ENCODE measurements at places on chromosomes 6 and 20.

DNA sequence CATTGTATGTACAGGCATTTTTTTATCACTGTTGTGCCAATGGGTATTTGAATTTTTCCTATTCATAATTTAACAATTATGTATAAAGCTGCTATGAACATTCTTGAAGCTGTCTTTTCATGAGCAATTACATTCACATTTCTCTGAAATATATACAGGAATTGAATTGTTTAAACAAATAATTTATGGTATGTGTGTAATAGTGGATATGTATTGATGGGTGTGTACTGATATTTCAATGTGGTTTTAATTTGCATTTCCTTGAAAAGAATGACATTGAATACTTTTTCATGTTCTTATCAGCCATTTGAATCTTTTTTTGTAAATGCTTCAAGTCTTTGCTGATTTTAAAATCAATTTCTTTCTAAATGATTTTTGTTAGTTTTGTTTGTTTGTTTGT lies 629.4 kb upstream of the FLRT3 start:
- no peak for DNase-seq

- DNase-seq = no peak
Measured at GRCh38 chr6:15423286-15423993, 177.6 kb downstream of the JARID2 start.

GRCh38 chr6:116866281-116866871 lies 10.7 kb upstream of the RFX6 start:
- peak; percentile 11 for DNase-seq

DNA sequence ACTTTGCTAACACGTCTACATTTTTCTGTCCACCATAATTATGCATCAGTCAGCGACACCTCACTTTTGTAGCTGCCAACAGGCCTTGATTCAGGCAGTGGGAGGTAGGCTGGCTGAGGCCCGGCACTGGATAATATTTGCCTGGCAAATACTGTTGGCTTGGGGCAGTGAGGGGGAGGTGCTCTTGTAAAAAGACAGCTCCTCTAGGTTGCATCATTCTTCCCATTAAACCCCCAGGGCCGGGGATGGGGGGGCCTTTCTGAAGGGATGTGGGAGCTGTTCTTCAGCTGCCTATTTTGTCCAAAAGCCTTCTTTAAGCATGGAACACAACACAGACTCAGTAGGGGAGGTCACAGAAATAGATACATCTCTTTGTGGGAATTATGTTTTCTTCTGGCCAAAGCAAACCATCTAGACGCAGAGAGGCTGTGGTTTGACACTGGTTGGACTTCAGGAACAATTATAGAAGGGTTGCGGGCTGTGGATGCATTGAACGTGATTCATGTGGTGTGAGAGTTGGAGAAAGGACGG lies 338.3 kb upstream of the NT5E start:
- DNase-seq = no peak

- peak; percentile 58 for DNase-seq
Measured at GRCh38 chr6:116971959-116972358, 94.9 kb downstream of the RFX6 start.

DNA sequence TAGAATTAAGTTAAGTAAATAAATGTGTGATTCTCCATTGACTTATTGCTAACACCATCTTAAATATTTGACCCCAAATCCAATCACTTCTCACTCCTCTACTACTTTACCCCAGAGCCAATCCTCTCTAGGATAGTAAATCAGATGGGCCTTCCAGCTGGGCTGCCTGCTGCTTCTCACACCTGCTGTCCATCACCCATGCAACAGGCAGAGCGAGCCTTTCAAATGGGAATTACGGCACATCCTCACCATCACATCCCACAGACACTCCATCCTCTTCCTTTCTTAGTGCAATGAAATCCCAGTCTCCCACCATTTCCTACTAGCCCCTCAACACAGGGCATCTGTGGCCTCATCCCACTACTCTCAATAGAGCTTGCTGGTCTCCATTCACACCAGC lies 34.0 kb downstream of the HLA-F start:
- no peak for DNase-seq

DNA sequence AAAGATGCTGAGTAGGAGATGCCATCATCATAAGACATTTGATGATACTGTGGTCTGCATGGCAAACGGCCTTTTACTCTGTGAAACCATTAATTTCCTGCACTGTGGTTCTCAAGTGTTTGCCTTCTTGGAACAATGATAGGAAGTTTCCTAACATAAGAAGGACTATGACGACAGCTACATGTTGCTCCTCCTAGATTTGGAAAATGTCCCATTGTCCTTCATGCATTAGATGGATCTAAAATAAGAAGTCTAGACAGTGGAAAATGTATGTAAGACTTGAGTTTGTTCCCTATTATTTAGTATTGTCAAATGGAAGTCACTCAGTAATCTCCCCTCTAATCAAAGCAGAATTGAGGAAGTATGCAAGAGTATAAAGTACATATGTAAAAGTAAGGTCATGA lies 98.5 kb upstream of the TMEM170B start:
- no peak for DNase-seq

- DNase-seq = no peak
Measured at GRCh38 chr20:22905658-22906057, 129.5 kb upstream of the SSTR4 start.

- peak; percentile 65 for DNase-seq
Measured at GRCh38 chr6:161922631-161923119, 648.8 kb upstream of the AGPAT4 start.

GRCh38 chr6:73325656-73326055 lies 28.4 kb downstream of the DPPA5 start:
- no peak for DNase-seq

GRCh38 chr6:12698298-12698697 lies 18.3 kb upstream of the PHACTR1 start:
- DNase-seq = no peak

- DNase-seq = no peak
Measured at GRCh38 chr6:834190-834589, 141.3 kb upstream of the EXOC2 start.

- DNase-seq = peak; percentile 89
Measured at GRCh38 chr6:151325075-151326050, 66.0 kb downstream of the ZBTB2 start.

DNA sequence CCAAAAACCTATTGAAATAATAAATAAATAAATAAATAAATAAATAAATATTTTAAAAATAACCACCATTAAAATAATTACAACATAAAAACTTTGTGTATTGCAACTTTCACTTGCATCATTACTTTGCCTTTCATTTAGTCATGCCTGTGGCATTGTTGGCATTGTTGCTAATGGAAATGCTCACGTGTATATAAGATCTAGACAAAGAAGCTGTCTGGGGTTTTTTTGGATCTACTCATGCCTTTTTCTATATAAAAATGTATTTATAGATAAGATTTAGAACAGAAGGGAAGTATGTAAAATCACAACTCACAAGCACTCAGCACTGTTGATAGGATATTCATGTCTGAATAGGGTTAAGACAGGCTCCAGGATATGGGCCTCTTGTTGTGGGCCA lies 27.9 kb downstream of the GFRA4 start:
- DNase-seq = no peak

DNA sequence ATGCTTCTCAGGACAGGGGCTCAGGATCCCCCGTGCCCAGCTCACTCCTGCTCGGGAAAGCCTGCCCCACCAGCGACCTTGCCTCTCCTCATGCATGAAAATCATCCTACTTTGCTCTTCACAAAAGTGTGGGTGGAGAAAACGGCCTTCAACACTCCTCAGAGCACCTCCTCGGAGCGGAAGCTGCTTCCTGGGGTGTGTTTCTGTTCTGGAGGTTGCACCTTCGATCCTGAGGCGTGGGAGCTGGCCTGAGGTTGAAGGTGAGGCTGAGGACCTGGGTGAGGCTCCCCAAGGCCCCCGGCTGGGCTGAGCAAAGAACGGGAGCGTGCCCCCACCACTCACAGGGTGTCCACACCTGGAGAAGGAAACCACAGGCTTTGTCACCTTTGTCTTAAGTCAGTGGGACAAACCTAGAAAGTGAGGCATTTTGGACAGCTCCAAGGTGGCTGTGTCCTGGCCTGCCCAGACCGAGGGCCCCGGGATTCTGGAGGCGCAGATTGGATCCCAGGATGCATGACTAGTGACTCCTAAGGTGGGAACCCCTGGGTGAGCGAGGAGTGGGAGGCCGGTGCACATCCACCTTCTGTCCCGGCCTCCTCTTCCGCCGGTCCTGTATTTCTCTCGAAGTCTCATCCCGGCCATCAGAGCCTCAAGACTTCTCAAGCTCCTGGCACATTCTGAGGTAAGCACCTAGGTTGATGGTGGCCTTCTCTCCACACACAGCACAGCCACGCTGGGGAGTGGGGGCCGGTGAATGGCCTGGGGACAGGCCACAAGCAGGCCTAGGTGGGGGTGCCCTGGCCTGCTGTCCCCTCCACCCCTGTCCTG lies 104.7 kb downstream of the TMEM242 start:
- DNase-seq = no peak

GRCh38 chr6:98146656-98147055 lies 687.7 kb upstream of the POU3F2 start:
- DNase-seq = no peak

DNA sequence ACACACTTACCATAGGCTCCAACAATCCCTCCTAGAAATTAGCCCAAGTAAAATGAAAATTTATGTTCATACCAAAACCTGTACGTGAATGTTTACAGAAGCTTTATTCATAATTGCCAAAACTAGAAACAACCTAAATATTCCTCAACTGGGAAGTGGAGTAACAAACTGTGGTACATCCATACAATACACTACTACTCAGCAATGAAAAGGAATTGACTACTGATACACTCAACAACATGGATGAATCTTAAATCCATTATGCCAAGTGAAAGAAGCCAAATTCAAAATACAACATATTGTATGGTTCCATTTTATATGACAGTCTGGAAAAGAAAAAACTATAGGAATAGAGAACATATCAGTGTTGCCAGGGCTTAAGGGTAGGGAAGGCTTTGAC lies 19.7 kb upstream of the MMP24 start:
- no peak for DNase-seq

GRCh38 chr6:35363293-35363750 lies 21.0 kb downstream of the PPARD start:
- no peak for DNase-seq

DNA sequence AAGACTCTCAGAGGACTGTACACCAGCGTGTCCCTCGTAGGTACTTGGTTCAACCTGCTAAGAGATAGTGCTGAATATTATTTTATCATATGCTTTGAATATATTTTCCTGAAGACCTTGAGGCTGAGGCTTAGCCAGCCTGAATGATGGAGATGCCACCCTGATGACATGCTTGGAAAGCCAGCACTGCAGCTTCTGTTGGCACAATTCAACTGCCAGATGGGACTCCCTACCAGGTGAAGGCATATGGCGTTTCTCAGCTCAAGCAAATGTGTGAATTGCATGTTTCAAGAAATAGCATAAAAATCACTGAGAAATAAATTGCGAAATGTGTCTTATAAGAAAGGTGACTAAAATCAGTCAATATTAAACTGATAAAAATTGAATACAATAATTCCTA lies 228.1 kb upstream of the CST7 start:
- no peak for DNase-seq

GRCh38 chr6:38375341-38375740 lies 264.4 kb downstream of the BTBD9 start:
- DNase-seq = no peak

GRCh38 chr6:29946223-29947076 lies 4.1 kb downstream of the HLA-A start:
- DNase-seq = no peak

GRCh38 chr6:43992126-43992663 lies 135.1 kb downstream of the MRPL14 start:
- no peak for DNase-seq

DNA sequence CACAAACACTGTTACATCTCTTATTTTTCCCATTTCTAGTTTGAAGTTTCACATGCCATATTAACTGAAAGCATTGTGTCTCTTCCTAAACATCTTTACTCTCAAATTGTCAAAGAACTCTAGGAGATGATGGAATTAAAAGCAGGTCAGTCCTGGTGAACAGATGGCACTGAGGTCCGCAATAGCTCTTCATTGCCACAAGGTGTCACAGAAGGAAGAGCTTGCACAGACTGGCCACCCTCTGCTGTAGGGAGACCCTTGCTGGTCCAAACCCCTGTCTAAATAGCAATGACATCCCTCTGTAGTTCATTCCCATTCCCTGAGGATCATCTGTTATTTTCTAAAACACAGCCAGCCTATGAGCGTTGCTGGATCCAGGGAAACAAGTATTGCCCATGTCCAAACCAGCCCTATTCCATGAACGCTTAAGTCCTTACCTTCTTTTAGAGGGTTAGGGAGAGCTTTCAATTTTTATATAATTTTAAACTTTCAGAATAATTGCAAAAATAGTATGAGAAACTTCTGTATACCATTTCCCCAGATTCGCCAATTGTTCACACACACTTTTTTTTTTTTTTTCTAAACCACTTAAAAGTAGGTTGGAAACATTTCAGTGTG lies 10.1 kb upstream of the HDAC2 start:
- peak; percentile 47 for DNase-seq

DNA sequence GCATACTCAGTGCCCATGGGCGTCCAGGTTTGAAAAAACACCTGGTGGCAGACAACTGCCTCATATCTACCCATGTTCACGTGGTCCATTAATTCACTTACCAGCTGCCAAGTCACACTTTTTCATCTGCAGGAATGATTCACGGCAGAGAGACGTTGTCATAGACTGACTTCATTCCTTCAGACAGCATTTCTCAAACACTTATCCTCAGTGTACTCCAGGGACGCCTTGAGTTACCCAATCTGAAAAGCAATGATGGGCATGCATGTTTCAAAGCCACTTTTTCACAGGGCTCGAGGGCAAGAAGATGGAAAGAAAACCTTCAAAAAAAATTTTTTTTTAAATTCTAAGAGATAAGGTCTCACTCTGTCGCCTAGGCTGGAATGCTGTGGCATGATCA lies 6.0 kb downstream of the MMP24OS start:
- DNase-seq = peak; percentile 69

GRCh38 chr6:64439274-64439673 lies 803.7 kb downstream of the PHF3 start:
- no peak for DNase-seq

GRCh38 chr6:101445527-101445926 lies 52.0 kb downstream of the GRIK2 start:
- peak; percentile 3 for DNase-seq

- DNase-seq = no peak
Measured at GRCh38 chr6:157741948-157742556, 81.0 kb upstream of the SNX9 start.

DNA sequence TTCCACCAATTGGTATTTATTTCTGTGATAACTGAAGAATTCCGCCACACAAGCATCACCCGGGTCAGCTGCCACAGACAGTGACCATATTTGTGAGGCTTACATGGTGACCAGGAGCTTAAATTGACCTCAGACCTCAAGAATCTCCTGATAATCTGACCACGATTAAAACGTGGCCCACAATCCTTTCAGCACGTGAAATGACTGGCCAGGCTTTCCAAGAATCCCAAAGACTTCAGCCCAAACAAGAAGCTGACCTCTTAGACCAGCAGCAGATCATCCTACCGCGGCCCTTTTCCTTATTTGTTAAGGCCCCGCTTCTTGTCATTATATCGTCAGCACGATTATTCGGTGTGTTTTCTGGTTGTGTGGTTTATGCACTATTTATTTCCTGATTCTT lies 45.6 kb upstream of the CD93 start:
- DNase-seq = no peak
